ENCODE measurements at places on chromosomes 12 and 14.

DNA sequence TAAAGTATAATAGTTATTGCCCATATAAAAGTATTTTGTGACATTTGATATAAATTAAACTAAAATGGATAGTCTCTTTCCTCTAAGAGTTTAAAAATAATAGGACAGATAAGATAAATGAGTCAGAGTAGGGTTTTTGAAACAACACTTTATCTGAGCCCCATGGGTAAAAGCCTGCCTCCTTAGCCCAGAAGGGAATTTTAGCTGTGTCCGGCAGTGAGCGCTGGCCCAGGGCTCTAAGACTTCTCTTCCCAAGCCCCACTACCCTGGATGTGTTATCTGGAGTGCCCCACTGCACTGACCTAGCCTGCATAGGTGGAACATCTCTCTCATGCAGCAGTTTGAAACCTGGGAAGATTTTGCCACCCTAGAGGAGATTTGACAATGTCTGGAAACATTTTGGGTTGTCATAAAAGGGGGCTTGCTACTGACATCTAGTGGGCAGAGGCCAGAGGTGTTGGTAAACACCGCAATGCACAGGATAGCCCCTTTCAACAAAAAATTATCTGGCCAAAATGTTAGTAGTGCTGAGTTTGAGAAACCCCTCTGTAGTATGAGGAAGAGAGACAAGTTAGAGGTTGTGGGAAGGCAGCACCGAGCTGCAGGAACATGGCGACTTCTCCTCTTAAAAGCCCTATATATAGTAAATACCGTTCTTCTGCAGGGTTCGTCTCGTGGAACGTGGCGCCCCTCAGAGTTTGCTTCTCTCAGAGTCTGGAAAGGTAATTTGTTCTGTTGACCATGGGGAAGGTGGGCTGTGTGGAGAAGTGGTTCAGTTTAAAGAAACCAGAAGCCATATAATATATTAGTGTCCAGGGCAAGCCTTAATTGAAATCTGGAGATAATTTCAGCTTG is 29.3 kb upstream of the ATF1 start:
- peak; percentile 28 for DNase-seq

DNA sequence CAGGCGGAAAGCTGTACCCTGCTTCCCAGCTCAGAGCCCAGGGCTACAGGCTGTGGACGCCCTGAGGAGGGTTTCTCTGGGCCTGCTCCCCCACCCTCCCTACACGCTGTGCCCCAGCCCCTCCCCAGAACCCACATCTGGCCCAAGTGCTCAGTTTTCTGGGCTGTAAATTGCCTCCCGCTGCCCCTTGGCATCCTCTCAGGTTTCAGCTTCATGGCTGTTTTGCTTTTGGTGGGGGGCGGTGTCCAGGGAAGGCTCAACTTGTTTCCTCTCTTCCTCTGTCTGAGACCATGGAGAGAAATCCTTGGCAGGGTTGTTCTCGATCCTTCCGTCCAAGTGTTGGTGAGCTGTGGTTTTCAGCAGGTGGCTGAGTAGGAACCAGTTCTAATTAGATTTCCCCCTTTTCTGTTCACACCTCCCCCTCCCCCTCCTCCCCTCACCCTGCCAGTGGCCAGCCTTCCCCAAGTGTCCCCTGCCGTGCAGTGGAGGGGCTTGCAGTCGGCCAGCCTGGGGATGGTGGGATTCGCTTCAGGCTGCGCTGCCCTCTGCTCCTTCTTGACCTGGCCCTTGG is 61.8 kb downstream of the TSPAN9 start:
- peak; percentile 61 for DNase-seq

GRCh38 chr14:65239143-65239937 is 137.0 kb upstream of the MAX start:
- DNase-seq: no peak

- no peak for DNase-seq
These were observed 50.5 kb downstream of the R3HDM2 start for GRCh38 chr12:57380300-57380699.

GRCh38 chr14:90567991-90568390 is 171.2 kb downstream of the CALM1 start:
- DNase-seq: no peak

GRCh38 chr12:130462558-130463274 is 125.0 kb downstream of the PIWIL1 start:
- DNase-seq: no peak

- no peak for DNase-seq
These were observed 17.7 kb upstream of the HNF1A start for GRCh38 chr12:120960657-120961056.

DNA sequence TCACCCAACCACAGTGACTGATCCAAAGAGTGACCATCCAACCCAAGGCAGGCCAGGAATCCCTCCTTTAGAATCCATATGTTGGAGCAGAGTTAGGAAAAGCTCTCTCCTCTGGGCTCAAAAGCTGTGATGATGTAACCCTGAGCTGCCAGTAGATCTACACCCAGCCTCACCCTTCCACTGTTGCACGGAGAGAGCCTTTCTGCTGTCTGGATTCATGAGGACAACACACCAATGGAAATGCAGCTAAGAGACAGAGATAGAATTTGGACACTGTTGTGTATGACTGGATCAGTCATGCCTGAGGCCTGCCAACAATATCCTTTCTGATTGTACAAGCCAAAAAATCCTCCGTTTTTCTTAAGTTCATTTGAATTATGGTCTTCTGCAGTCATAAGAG is 4.4 kb upstream of the OR6J1 start:
- DNase-seq: no peak

DNA sequence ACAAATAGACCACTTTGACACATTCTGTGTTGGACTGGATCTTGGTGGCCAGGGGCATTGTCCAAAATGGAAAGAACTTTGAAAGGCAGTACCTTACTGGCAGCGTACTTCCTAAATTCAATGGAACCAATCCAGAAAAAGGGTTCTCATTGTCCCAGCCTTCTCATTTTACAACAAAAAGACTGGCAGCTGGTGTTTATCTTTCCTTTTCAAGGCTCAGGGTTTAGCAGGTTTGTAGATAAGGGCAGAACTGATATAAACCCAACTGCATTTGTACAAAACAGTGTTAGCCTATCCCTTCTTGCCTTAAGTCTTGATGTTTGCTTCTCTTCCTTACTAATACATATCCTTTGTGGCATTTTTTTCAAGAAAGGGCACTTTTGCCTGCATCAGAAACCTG is 7.7 kb downstream of the THAP2 start:
- no peak for DNase-seq

DNA sequence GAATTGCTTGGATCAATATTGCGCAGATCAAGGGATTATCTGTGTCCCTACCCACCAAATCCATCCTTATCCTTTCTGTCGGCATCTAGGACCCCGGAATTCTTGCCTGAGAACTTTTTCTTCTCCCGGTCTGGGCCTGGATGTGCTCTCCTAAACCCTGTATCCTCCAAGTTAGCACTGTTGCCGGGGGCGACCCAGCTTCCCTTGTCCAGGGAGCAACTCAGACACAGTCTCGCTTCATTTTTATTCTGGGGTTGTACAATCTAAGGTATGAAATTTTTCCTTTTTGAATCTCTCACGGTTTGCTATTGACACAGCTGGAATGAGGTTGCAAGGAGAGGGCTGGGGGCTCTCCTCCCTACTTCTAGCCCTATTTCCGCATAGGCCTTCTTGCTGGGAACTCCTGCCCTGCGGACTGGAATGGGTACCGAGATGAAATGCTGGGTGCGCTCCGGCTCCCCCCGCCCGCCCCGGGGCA is 403 bp upstream of the PNP start:
- DNase-seq: no peak

- DNase-seq: no peak
These were observed 73.5 kb downstream of the LIN7A start for GRCh38 chr12:80864046-80864735.

GRCh38 chr12:129381715-129382114 is 522.1 kb downstream of the TMEM132D start:
- no peak for DNase-seq

DNA sequence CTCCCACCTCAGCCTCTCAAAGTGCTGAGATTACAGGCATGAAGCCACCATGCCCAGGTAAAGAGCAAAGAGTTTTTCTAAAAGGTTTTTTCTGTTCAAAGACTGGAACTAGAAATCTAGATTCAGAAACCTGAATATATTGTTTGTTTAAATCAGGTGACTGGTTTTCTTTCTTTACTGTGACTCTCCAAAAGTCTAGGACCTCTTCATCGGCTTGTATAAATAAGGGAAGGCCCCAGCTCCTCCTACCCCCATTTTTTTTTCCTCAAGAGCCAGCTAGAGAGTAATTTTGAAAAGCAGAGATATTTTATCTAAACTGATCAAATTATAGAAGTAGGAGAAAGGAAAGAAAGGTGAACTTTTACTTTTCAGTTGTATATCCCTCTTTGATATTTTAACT is 48.0 kb downstream of the TMEM116 start:
- no peak for DNase-seq
